Activated T-helper 1 cell treated with Interleukin-2 at 50 U/mL for 16 hours (primary cell): ENCODE measurements at places on chromosomes 5 and 9.
A peak's percentile ranks its signal among the peaks of the same experiment; 100 is the strongest.

GRCh38 chr5:129601576-129601975, 141.5 kb downstream of the ADAMTS19 start:
- DNase-seq = no peak

DNA sequence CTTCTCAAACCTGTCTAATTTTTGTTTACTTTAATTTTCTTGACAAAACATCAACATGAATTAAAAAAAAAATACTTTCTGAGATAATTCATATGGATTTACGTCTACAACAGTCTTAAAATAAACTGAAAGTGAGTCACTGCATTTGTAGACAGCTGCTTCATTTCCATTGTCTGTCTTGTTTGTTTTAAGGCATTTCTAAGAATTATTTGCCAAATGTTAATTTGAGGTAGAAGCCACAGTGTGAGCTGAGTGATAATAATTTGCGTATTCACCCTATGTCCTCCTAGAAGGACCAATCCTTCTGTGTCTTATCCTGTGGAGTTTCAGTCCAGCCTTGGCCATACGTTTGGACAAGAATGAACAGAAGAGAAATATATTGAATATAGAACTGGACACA, 174.5 kb downstream of the CFAP90 start:
- DNase-seq = no peak

DNA sequence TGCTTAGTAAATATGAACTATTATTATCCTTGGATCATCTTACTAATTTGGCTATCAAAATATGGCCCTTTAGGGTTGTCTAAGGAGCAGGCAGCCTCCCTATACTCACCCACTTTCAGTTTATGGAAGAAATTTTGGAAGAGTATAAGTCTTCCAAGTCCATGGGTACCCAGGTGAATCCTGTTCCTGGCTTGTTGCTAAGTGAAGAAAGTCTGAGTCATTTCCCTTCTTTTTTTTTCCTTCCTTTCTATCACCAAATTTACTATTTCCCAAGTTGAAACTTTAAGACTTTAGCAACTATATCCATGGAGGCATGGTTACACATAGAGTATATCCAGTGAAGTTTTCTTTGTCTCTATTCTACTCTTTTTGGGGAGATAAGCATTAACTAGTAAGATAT, 184.0 kb upstream of the ACTBL2 start:
- DNase-seq = no peak

- DNase-seq = no peak
Measured at GRCh38 chr9:26132746-26133312, 454.6 kb upstream of the TUSC1 start.

GRCh38 chr9:121360601-121361374, 9.3 kb downstream of the STOM start:
- no peak for DNase-seq

- DNase-seq = no peak
Measured at GRCh38 chr9:88651682-88652633, 117.0 kb downstream of the NXNL2 start.

GRCh38 chr9:131759017-131759647, 19.3 kb upstream of the RAPGEF1 start:
- DNase-seq = no peak

DNA sequence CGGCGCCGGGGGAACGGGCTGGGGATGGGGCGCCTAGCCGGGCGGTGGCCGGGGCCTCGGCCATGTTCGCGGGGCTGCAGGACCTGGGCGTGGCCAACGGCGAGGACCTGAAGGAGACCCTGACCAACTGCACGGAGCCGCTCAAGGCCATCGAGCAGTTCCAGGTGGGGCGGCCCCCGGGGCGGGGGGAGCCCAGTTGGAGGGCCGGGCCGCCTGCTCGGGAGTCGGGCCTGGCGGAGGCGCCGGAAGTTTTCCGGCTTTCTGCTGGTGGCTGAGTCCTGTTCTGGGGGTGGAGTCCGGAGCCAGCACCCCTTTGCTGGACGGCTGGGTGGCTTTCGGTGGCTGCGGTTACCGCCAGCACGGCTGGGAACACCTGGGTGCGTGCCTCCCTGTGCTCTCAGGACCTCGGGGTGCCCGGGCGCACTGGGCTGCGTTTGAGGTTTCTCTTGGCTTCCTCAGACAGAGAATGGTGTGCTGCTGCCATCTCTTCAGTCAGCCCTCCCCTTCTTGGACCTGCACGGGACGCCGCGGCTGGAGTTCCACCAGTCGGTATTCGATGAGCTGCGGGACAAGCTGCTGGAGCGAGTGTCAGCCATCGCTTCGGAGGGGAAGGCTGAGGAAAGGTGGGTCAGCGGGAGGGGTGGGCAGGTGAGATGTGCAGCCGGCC, 454 bp downstream of the NELFB start:
- DNase-seq = no peak

DNA sequence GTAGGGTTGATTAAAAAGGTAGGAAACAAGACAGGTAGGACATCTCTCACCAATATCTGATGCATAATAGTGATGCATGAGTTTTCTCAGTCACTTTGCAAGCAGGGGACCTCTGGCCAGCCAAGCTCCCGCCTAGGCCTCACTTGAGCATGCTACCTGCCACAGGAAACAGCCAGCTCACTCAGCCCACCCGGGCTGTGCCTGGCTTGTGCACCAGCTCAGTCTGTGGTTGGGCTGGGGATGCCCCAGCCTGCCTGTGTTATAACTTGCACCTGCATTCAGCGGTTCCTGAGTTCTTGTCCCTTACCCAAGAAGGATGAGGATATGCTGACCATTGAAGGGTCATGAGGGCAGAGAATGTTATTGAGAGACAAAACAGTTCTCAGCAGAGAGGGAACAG, 172.8 kb upstream of the PLCXD3 start:
- DNase-seq = no peak

DNA sequence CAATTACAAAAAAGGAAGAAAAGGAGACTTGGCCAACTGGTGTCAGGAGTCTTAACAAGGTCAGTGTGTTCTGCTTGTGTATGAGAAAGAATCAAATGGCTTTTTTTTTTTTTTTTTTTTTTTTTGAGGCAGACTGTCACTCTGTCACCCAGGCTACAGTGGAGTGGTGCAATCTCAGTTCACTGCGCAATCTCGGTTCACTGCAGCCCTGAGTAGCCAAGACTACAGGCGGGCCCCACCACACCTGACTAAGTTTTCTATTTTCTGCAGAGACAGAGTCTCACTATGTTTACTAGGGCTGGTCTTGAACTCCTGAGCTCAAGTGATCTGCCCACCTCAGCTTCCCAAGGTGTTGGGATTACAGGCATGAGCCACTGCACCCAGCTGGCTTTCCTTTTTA, 3.1 kb upstream of the IL7R start:
- peak; percentile 64 for DNase-seq

- no peak for DNase-seq
Measured at GRCh38 chr5:130171699-130172098, 267.4 kb downstream of the CHSY3 start.

GRCh38 chr9:130185490-130186031, 13.4 kb downstream of the NCS1 start:
- no peak for DNase-seq

DNA sequence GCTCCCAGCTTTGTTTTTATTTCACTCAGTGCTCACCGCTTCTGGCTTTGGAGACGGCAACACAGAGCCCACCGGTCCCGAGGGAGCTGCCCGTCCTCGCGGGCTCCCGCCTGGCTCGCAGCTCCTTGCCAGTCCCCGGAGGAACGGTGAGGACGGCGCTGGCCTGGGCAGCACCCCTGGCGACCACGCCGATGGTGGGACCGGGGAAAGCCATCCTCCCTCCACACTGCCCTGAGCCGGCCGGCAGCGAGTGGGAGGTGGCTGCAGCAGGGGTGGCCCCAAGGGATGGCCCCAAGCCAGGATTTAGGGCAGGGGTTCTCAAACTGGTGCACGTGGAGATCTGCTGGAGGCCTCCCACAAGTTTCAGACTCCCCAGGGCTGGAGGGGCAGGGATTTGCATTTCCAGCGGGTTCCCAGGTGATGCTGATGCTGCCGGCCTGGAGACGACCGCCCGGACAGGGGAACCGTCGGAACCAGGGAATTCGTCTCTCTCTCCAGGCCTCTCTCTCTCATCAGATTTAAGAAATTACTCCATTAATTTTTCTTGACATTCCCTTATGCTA, 293.2 kb upstream of the IRX4 start:
- DNase-seq = no peak

DNA sequence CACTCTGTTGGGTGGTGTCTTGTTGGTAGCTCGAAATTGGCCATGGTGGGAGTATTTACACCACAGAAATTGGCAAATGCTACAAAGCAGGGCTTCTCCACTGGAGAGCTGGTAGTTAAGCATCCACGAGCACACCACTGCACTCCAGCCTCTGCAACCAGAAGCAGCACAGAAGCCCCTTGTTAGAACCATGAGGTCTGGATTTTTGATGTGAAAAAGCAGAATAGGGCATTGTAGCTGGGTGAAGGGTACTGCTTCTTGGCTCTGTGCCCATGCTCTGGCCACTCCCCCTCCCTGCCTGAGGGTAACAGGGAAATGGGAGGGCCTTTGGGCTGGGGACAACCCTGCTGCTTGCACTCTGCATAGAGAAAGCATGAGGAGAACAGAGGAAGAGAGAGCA, 81.2 kb upstream of the UBTD2 start:
- DNase-seq = no peak

DNA sequence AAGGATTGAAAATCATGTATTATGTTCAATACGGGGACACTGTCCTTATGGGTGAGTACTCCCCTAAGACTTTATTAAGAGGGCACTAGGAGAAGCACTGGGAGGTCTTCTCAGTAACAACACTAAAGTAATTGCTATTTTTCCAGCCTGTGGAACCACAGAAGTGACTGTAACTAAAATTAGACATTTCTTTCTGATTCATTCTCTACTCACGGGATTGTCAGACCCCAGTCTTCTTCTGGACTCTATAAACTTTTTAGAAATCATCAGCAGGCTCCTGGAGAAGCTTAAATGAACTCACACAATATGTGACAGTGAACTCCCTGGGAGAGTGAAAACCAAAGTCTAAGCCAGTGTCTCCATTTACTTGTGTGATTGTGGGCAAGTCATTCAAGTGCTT, 14.5 kb downstream of the TLR4 start:
- no peak for DNase-seq

DNA sequence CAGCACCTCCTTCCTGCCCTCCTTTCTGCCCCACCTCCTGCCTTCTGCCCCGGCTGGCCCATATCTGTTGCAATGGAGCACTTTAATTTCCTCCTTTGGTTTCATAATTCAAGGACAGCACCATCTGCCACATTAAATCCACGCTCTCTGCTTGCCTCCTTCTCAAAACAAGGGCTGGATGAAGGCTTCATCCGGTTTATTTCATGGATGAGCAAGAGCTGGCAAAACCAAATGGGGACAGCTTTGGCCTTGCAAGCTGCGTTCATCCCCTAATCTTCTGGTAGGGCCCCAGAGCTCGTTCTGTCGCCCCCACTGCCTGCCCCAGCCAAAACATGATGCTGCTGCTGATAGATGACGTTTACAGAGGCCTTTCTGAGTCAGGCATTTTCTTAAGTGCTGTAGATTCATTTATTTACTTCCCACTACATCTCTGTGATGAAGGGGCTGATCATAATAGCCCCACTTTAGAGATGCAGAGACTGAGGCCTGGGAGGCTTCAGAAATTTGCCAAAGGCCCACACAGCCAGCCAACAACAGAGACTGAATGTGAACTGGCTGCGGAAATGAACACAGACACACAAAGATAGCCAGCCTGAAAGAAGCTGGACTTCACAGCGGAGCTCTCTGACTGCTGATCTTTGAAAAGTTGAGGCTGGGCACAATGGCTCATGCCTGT, 115.6 kb upstream of the CPEB4 start:
- no peak for DNase-seq

DNA sequence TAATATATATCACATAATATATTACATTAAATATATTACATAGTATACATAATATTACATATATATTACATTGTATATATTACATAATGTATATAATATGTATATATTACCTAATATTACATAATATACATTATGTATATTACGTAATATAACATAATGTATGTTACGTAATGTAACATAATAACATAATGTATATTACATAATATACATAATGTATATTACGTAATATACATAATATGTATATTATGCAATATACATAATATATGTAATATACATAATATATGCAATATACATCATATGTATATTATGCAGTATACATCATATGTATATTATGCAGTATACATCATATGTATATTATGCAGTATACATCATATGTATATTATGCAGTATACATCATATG, 19.1 kb downstream of the CYLC2 start:
- no peak for DNase-seq

GRCh38 chr5:1804001-1804690, 2.9 kb downstream of the NDUFS6 start:
- no peak for DNase-seq

DNA sequence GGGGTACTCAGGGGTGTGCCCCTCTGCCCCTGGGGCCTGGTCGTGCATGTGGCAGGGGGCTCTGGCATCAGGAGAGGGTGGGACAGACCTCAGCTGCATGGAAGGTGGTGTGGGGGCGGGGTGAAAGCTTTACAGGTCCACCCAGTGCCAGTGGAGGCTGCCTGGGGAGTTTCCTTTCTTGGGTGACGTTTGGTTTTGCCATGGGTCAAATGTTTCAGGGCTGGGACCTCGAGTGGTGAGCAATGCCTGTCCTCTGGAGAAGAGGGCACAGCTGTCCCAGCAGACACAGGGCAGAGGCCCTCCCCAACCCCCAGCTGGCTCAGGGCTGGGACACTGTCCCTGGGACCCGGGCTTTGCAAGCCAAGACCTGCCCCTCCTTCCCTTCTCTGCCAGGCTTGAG, 3.6 kb downstream of the RXRA start:
- DNase-seq = no peak

- DNase-seq = no peak
Measured at GRCh38 chr5:56426693-56427092, 193.6 kb upstream of the ANKRD55 start.

DNA sequence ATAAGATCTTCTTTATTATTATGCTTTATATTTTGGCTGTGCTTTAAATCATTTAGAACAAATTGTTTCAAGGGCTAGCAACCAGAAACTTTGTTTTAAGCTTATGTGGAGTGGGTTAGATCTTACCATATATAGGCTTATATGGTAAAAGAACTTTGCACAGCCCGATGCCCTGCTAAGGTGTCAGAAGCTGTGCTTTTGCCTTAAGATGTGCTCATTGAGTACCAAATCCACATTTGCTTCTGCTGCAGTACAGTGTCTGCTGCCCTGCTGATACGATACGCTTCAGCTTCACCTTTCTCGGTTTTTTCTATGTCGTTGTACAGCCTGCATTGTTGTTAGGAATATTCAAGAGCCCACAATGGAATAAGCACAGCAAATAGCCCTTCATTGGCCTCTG, 34.8 kb downstream of the CD180 start:
- no peak for DNase-seq

GRCh38 chr9:17578911-17579793, at the start of gene SH3GL2:
Gene SH3GL2 (plus strand): TSS chr9:17579066.
- DNase-seq = no peak

DNA sequence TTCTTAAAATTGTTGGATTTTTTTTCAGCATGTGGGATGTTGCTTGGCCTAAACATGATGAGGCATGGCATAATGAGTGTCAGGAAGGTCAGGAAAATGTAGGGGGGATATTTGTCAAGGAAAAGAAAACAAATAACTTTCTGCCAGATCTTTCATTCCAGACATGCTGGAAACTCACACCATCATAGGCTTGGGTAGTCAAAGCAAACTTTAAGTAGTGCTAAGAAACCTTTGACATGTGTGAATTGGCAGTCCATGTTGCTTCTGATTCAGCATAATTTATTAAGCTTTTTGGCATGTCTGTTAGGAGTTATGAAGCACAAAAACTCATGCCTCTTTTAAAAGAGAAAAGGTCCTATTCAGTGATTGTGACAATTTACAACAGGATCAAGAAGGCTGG, 61.3 kb upstream of the MTAP start:
- no peak for DNase-seq

- no peak for DNase-seq
Measured at GRCh38 chr5:27311544-27311943, 273.2 kb upstream of the CDH9 start.
